Activated CD4-positive, alpha-beta T cell treated with anti-CD3 and anti-CD28 coated beads, Interleukin-2, amount 50 U/mL, for 48 hours (primary cell): ENCODE measurements at places on chromosomes 1 and 21.

DNA sequence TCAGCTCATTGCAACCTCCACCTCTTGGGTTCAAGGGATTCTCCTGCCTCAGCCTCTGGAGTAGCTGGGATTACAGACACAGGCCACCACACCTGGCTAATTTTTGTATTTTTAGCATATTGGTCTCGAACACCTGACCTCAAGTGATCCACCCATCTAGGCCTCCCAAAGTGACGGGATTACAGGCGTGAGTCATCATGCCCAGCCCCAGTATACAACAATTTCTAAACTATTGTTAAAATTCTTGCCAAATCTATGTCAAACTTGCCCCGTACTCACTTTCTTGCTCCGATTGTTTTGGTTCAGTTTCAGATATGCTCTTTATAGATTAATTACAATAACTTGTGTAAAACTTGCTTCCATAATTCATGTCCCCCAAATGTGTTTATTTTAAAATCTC is 4.1 kb downstream of the RGS18 start:
- DNase-seq = no peak

DNA sequence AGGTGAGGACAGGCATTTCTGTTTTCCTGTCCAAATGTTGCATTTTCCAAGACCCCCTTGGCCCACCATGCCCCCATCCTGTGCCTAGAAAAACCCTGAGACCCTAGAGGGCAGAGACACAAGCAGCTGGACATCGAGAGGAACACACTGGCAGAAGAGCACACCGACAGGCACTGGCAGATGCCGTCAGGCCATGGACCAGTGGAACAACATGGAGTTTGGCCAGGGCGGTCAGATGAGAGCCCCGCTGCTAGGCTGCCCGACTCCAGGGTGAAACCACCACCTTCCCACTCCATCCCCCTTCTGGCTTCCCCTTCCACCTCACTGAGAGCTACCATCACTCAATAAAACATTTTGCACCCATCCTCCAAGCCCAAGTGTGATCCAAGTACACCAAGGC is 438.4 kb downstream of the SIPA1L2 start:
- no peak for DNase-seq

GRCh38 chr1:208061632-208062031 is 150.7 kb upstream of the CD34 start:
- no peak for DNase-seq

DNA sequence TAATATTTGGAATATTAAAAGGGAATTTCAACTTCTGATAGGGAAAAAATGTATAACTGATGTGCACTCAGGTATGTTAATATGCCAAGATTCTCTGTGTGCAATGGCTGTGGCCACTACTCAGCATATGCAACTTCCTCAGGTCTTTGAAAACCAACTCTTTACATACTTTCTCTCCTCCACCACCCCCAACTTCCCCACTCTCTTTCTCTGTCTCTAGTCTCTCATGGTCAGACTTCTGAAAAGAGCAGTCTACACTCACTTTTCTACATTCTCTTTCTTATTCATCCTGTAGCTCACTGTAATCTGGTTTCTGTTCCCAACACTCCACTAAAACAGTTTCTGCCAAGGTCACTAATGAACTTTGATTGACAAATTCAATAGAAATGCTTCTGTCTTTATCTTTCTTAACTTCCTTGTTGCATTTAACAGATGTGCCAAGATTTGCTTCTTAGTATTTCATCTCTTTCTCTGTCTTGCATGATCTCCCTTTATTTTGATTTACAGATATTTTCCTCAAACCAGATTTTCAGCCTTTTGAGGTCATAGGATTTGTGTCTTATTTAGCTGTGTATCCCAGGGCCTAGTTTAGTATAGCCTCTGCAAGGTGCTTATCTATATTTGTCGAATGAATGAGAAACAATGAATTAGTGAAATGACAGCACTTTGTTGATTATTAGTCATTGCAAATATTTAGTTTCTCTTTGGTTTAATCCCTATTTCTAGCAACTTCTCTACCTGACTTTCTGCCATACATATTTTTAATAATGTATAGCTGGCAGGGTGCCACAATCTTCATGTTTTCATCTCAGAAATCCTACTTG is 168.9 kb downstream of the LMO4 start:
- no peak for DNase-seq

DNA sequence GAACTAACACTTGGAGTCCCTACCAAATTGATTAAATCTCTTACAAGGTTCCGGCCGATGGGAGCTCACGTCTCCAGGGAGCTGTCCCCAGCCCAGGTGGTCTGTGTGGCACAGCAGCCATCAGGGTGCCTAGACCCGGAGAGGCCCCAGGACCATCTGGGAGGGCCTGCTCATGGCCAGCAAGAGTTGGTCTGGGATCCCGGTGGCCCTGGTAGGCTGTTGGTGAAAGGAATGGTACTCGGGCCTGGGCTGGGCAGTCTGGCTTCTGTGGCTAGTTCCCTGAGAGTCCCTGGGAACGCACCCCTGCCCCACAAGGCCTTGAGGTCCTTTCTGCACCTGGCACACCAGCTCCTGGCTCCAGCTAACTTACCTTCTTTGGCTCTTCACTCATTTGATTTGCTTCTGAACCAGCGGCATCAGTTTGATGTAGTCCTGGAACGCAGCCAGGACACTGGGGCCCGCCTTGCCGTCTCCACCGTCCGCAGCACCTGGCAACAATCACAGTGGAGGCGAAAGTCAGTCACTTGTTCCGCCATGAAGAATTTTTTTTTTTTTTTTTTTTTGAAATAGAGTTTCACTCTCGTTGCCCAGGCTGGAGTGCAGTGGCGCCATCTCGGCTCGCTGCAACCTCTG is 62.5 kb downstream of the SCCPDH start:
- no peak for DNase-seq

DNA sequence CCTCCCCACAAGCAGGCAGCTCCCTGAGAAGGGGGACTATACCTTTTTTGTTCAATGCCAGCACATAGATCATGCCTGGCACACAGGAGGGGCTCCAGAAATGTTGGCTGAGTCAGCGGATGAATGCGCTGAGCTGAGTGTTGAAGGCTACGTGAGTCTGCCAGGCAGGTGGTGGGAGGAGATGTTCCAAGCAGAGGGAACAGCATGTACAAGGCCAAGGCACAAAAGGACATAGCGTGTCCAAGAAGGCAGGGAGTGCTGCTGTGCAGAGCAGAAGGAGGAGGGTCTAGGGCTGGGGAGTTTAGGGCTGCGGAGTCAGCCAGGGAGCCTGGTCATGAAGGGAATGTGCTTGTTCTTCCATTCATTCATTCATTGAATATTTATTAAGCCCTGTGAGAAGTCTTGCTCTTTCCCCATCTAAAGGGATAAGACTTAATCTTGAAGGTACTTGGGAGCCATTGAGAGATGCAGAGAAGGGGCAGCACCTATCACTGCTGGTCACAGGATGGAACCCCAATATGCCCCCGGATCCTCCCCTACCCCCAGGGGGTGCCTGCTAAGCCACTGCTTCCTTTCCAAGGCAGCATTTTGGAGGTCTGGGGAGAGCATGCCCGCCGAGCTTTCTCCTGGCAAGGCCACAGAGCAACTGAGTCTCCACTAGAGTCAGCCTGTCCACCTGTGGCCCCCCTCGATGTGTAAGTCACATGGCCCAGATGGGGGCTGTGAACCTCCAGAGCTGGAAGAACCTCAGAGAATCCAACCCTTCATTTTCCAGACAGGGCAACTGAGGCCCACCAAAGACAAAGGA is 31.2 kb upstream of the LAPTM5 start:
- DNase-seq = no peak

DNA sequence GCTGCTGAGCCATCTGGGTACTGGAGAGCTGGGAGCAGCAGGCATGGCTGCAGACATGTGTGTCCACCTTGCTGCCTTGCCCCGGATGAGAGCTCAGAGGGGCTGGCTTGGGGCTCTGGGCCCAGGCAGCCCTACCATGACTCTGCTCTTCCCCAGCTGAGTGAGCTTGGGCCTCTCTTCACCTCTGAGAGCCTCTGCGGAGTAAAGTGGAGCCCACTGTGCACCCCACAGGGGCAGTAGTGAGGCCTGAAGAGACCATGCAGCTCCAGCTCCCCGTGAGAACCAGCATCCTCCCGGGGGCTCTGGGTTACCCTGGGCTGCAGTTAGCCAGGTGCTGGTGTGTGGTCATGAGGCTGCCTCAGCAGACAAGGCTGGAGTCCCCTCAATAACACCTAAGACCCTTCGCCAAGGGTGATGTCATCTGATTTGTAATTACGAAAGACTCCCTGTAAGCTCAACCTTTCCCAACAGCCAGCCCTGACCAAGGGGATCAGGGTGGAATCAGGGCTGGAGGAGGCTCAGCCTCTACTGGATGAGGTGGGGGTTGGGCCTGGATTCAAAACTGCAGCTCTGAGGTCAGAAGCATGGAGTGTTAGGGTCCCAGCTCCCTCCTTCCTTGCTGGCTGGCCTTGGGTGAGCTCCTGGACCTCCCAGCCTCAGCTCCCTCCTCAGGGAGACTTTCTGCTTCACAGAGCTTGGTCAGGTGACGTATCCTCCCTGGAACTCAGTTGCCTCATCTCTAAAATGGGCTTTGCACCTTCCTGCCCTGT is 308.0 kb downstream of the MATN1 start:
- DNase-seq = no peak
